Astrocyte (in vitro differentiated cells and primary cell): ENCODE measurements at places on chromosomes 16 and 17. TPM values are rescaled to one million over a fixed set of nuclear protein-coding genes. Genes with fewer than 3 reads are reported as not detected.

Gene SMPD3
- 0.25 and 0.34 TPM in 2 replicates for total RNA-seq

Gene ADORA2B
- total RNA-seq: 4.0 and 5.5 TPM in 2 replicates

Gene ZPBP2
- not detected in 2 replicates for total RNA-seq

- no peak for DNase-seq
These were observed 184.4 kb downstream of the MAF start for GRCh38 chr16:79415983-79416640.

GRCh38 chr16:66651474-66651765 lies 45.1 kb downstream of the CMTM4 start:
- peak; percentile 19 for DNase-seq

DNA sequence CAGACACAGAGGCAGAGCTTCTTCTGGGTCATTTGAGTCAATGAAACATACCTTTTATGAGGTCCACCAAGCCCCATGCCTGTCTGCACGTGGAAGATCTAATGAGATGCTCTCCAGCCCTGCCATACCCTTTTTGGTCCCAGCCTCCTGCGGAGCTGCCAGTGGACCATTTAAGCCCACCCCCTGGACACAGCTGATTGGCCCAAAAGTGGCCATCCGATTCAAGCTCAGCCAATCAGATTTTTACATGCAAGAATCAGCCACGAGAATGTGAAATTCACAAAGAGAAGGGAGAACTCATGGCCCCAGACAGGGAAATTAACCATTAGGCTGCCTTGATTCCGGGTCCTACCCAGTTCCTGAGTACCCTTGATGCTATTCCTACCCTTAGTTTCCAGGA lies 231.0 kb upstream of the EEF2KMT start:
- no peak for DNase-seq

DNA sequence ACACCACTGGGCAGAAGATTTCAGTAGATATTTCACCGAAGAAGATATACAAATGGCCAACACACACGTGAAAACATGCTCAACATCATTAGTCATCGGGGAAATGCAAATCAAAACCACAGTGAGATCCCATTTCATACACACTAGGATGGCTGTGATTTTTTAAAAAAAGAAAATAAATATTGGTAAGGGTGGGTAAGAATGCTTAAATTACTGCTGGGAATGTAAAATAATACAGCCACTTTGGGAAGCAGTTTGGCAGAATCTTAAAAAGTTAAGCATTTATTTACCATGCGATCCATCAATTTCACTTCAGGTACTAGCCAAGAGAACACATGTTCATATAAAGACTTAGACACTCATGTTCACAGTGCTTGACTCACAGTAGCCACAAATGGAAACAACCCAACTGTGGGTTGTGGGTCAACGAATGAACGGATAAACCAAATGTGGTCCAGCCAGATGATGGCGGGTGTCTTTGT lies 6.5 kb upstream of the C16orf74 start:
- DNase-seq: peak; percentile 88

DNA sequence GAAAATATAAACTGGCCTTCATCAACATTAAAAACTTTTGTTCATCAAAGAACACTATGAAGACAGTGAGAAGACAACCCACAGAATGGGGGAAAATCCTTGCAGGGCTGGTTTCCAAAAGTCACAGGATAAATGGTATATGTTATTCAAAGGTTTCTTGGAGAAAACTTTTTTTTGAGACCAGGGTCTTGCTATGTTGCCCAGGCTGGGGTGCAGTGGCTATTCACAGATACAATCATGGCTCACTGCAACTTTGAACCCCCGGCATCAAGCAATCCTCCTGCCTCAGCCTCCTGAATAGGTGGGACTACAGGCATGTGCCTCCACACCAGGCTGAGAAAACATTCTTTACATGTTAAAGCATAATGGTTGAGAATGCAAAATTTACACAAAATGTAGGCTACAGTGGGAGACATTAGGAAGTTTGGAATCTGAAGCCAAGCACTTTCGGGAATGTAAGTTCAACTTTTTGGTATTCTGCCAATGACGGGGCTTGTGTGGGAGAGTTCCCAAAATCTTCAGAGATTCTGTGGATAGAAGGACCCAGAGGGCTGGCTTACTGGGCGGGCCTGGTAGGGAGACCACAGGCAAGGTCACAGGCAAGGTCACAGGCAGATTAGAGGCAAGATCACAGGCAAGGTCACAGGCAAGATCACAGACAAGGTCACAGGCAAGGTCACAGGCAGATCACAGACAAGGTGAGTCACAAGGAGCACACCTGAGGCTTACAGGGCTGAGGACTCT lies 24.2 kb upstream of the ATP2A3 start:
- DNase-seq: peak; percentile 27

- DNase-seq: peak; percentile 37
These were observed 3.3 kb downstream of the TAOK1 start for GRCh38 chr17:29393436-29393835.

DNA sequence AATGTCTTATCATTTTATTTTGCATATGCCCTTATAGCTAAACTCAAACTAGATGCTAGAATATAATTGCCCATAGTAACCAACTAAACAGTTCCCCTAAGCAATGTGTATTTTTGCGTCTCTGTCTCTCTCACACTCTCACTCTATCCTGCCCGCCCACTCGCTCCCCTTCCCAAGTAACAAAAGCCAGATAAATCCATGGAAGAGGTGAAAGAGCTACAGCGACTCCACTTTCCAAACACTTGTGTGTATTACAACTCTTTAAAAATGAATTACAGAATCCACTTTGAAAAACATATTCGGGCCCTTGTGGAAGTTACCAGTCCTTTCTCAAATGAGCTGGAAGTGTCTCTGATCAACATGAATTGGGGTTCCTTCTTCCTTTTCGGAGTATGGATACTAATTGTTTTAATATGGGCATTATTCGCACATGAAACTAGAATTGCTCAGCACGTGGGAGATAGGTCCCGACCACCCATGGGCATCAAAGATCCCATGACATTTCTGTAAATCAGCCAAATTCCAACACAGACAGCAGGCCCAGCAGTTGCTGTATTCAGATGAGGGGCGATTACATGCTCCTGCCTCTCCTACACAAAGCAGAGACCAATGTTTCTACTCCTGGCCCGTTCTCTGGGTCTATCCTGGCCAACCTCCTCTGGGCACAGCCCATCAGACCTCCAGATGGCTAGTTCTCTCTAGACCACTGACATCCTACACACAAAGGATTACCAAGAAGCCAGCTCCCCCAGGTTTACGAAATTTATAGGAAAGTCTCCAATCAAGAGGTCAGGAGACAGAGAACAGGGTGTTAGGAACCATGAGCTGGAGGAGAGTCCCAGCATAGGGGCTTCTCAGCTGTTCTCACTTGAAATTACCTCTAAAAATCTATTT lies 121.5 kb downstream of the ZFHX3 start:
- DNase-seq: no peak

GRCh38 chr17:43634591-43635125 lies 27.1 kb downstream of the MEOX1 start:
- peak; percentile 25 for DNase-seq

GRCh38 chr16:84421081-84421937 lies 53.0 kb downstream of the ATP2C2 start:
- no peak for DNase-seq

- peak; percentile 51 for DNase-seq
These were observed 4.9 kb upstream of the CBX4 start for GRCh38 chr17:79843816-79844800.

DNA sequence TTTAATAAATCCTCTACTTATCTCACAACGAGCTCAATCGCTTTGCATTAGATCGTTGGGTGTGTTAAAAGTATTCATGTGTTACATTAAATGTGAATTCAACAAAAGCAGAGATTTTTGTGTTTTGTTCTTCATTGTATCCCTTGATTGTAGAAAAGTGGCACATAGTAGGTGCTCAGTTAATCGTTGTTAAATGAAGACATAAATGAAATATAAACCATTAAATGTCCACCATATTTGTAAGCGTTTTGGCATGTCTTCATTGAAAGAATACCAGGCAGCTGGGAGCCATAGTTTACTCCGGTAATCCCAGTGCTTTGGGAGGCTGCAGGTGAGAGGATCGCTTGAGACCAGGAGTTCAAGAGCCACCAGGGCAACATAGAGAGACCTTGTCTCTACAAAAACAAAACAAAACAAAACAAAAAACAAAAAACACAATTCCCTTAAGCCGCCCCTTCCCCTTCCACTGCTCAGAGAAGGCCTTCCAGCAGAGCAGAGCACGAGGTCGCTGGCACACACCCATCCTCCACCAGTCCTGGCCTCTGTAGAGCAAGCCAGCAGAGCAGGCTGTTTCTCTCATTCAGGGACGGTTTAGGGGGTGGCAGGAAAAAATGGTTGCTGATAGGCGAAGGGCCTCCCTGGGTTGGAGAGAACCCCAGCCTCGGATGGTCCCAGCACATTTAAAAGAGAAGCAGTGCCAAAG lies 673 bp upstream of the CHD9 start:
- DNase-seq: no peak

GRCh38 chr17:17836250-17836817 lies 452 bp downstream of the SREBF1 start:
- DNase-seq: peak; percentile 76
